ENCODE measurements at places on chromosomes 2 and 18.

DNA sequence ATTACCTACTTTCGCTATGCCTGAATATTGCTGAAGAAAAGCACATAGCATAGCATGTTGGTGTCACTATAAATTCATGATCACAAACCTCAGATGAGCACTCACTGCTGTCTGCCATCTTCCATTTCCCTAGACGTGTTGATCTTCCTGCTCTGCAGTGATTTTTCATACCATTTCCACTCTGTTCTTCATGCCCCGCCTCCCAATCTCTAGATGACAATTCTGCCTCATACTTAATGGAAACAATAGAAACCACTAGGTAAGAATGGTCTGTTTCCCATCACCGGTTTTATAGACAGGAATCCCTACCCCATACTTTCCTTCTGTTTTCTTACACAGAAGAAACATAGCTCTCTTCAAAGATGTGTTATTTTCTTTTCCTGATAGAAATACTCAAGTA lies 63.8 kb downstream of the PIK3C3 start:
- no peak for DNase-seq

DNA sequence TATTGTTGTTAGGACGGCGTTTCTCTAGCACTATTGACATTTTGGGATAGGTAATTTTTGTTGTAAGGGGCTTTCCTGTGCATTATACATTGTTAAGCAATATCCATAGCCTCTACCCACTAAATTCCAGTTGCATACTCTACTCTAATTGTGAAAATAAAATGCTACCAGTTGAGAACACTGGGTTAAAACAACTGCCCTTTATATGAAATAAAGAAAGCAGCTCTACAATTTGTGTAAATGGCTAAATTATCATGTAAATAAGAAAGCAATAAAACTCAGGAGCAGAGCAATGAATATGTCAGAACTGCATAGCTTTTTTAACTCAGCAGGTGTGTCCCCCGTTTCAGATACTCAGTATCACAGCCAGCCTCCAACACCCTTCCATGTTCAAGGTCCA lies 812.7 kb upstream of the NRXN1 start:
- no peak for DNase-seq

DNA sequence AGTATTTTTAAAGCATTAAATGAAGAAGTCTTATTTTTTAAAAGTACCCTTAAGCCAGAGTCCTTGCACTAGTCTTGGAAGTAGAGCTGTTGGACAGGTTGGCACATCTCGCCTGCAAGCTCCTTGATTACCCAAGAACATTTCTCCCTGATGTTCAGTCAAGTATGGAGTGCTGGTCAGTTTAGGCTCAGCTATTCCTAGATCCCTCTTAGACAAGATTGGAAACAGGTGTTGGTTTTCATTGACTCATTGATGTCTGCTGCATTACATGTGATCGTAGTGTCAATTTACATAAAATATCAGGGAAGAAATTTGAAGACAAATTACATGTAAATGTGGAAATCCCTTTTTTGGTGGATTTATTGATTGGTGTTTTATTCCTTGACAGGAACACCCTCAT lies 170.4 kb downstream of the ZNF407 start:
- DNase-seq = no peak

GRCh38 chr18:31093880-31094279 lies 8.3 kb downstream of the DSC2 start:
- no peak for DNase-seq

DNA sequence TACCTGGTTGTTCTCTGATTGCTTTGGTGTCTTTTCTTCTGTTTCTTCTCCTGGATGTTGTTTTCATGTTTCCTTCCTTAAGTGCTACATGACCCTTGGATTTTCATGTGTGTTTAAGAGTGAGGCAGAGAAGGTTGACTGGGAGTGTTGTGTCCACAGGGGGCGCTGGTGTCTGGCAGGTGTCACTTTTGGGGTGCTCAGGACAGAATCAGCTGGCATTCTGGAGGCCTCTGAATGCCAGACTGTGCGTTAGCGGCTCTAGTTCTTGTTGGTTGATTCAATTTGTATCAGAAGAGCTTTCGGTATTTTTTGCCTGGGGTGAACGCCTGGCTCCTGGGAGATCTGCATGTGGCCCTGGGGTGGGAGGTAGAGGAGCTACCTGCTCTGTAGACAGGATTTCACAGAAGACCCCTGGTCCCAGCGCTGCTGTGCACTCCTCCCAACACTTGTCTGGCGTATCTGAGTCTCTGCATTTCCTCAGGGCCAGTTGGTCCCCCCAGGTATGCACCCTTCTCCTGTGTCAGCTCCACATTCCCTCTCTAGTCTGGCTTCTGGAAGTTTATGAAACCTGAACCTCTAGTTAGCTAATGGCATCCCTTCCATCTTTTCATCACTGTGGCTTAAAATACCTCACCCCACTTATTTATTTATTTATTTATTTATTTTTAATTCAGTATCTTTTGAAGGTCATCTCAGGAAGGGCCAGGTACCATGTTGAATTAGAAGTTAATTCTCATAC lies 1.1 kb downstream of the GREB1 start:
- DNase-seq = no peak

DNA sequence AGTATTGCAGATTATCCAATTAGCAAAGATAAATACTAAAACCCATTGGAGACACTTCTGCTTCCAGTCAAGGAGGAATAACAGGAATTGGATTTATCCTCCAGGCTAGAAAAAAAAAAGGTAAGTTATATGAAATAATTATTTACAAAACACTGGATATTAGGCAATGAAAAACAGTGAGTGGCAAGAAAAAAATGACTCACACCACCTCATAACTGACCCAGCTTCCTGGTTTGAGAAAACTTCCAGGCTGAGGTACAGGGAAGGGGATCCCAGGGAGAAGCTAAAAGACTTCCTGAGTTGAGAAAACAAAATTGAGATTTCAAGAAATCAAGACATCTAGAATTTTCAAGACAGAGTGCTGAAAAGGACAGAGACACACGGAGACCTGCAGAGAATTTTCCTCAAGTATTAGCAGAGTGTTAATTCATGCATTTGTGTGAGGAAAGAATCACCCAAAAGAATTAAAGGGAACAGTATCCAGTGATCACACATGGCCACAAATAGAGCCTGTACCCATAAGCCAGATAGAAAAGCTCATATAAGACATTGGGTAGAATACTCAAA lies 17.4 kb downstream of the SRD5A2 start:
- no peak for DNase-seq

DNA sequence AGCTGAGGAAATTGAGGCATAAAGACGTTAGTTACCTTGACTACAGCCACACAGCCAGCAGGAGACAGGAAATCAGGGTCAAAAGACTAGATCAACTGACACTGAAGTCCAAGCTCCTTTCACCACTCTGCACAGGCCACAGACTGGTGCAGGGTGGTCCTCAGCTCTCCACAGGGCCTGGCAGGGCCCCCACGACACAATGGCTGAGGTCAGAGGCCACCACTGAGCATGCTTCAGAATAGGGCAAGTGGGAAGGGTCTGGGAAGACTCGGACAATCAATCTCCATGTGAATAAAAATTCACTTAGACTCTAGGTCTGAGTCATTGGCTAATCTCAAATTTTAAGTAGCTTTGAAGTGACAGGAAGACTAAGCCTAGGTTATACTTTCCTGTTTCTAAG lies 201.7 kb downstream of the ALK start:
- DNase-seq = no peak

- DNase-seq = no peak
Measured at GRCh38 chr2:183112577-183112976, 11.7 kb upstream of the NUP35 start.

GRCh38 chr2:196143730-196144131 lies 27.6 kb downstream of the STK17B start:
- DNase-seq = no peak

- no peak for DNase-seq
Measured at GRCh38 chr2:5673145-5674025, 18.8 kb upstream of the SOX11 start.

DNA sequence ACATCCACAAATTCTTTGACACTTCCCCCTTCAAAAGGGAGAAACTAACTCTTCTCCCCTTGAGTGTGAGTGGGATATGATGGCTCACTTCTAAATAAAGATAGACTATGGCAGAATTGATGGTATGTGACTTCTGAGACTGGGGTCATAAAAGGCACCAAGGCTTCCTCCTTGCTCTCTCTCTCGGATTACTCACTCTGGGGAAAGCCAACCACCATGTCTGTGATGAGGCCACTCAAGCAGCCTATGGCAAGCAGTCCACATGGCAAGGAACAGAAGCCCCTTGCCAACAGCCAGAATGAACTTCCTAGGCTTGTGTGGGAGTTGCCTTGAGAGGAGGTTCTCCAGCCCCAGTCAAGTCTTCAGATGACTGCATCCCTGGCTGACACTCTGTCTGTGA lies 43.6 kb downstream of the KIAA2012 start:
- no peak for DNase-seq

DNA sequence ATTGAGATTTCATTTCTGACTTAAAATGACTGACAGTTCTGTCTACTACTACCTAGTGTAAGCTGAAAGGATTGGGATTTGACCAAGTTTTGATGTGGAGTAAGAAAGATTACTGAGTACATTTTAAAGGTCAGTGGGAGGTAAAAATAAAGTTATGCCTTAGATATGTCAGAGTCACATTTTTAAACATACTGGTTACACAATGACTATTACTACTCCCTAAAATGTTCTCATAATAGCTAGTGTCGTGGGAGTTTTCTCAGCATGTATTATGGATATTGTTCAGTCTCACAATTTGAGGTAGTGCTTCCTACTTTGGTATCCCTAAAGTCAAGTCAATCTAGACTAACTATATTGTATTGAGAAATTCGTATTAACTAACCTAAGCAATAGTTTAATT lies 1092.5 kb downstream of the LRP1B start:
- no peak for DNase-seq

DNA sequence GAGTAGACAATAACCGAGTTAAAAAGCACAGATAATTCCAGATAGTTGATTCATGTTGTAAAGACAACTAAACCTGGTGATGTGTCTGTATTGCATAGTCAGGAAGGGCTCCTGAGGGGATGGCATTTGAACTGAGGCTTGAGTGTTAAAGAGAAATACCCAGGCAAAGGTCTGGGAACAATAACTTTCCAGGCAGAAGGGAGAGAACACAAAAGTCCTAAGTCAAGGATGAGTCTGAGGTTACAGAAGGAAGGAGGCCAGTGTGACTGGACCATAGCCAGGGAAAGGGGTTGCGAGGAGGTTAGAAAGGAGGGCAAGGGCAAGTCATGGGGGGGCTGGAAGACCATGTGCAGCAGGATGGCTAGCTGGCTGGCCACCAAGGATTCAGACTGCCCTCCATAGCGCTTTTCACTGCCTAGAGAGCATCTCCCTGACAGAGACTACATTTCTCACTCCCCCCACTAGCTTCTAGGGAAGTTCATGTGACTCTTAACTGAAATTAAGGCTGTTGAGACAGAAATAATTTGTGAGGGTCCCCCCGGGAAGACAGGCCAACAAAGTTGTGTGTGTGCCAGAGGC lies 135.5 kb upstream of the CREB1 start:
- DNase-seq = no peak

- DNase-seq = no peak
Measured at GRCh38 chr2:101899871-101900270, 91.9 kb upstream of the IL1R2 start.

- no peak for DNase-seq
Measured at GRCh38 chr2:20052861-20053281, 1.4 kb upstream of the LAPTM4A start.

- no peak for DNase-seq
Measured at GRCh38 chr18:44834867-44835469, 154.3 kb downstream of the SETBP1 start.

DNA sequence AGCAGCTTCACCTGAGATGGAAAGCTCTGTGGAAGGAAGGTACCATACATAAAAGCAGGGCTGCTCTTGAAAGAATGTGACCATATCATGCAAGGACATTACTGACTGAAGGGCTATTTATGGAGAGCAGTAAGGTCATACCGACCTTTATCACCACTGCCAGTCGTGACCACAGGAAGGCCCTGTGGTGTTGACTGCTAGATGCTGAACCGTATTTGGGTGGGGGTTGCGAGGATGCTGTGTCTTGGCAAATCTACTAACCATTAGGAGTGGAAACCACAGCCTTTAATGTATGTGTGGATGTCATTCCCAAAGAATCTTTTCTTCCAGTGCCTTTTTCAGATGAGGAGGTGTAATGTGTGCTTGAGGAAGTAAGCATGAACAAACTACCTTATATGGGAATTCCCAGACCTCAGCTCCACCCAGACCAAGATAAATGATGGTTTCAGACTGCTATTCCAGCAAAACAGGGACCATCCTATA lies 60.8 kb downstream of the LIMS1 start:
- no peak for DNase-seq

DNA sequence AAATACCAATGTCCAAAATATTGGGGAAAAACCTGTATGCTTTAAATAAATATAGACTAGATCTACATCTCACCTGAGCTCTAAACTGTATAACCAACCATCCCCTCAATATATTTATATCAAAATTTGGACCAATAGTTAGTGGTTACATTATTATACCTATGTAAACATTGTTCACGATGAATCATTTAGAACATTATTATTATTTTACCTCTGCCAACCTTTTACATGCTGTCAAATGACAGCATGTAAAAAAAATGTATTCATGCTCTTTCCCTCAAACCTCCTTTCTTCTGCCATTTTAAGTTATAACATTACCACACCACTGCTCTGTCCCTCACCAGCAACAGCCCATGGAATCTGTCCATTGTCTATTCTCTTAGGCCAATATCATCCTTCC lies 9.6 kb downstream of the FTCDNL1 start:
- no peak for DNase-seq

DNA sequence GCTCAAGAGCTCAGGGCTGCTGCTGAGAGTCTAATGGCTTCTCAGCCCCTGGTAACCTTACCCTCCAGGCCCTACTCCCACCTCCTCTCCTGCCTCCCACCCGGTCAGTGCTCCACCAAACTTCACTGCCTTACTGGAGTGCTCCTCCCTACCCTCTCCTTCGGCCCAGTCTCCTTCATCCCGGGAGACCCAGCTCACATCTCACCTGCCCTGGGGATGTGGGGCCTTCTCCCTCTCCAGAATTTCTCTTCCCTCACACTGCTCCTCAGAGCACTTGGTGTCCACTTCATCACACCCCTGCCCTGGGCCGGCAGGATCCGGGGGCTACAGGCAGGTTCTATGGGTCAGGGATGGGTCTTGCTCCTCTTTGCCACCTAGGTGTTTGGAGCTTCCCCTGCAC lies 21.6 kb downstream of the PTPN18 start:
- DNase-seq = no peak

DNA sequence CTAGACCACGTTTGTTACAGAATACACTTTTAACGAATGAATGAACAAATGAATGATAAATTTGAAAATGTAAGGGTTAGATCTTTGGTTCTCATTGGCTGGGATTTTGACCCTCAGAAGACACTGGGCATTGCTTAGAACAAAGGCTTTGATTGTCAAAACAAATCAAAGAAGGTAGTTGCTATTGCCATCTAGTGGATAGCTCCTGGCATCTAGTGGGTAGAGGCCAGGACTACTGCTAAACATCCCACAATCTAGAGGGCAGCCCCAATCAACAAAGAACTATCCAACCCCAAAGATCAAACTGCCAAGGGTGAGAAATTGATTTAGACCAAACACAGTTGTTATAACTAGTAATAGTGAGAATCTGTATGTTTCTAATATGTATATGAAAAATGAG lies 552.3 kb downstream of the KCNJ3 start:
- no peak for DNase-seq

Measured in stimulated activated CD8-positive, alpha-beta memory T cell treated with anti-CD3 and anti-CD28 coated beads, Interleukin-7, amount 100 ng/mL, for 1 hour (primary cell).